Stimulated activated CD4-positive, alpha-beta T cell treated with anti-CD3 and anti-CD28 coated beads, Interleukin-1b, Interleukin-23, amount 100 ng/mL, for 1 hour (primary cell): ENCODE measurements at places on chromosomes 3 and 15.

- DNase-seq = no peak
Measured at GRCh38 chr3:116474801-116475200, 29.5 kb upstream of the LSAMP start.

DNA sequence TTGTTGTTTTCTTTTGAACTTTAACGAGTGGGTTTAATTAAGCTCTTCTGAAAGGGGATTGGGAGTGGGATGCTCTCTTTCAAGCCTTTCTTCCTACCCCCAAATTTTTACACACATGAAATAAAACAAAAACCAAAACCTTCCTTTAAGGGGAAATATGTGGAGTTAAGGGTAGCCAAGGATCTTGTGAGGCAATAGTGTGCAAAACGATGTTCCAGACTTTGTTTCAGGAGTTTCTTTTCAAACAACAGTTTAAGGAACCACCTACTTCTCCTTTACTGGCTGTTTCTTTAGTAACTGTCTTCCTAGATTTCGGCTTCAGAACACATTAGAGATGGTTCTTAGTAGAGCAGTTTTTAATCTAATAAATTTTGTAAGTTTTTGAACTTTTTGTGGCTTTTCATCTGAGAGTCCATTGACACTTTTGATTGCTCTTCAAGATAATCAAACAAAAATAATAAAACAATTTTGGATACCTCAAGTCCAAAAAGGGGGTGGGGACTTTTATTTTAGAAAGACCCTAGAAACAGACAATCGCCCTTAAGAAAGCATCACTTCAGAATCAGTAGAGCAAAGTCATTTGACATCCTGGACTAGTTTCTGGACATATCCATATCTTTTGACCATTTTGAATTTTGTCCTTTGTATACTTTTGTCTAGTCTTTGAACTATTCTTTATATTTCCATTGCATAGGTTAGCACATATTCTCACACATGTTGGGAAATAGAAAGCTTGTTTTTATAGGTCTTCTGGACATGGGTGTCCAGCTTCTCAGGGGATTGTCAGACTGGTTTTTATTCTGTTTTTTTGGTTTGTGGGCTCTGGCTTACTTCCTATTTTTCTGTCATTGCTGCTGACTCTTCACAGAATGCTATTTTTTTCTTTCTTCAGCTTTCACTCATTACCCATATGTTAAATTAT, 6.0 kb downstream of the DIPK2A start:
- DNase-seq = no peak

GRCh38 chr3:110419096-110419495, 652.5 kb upstream of the NECTIN3 start:
- DNase-seq = no peak

GRCh38 chr15:100264994-100265640, 76.7 kb downstream of the ADAMTS17 start:
- DNase-seq = no peak

GRCh38 chr15:29924750-29925149, 102.5 kb upstream of the TJP1 start:
- DNase-seq = no peak

GRCh38 chr3:169144731-169145130, 518.8 kb downstream of the MECOM start:
- no peak for DNase-seq

- no peak for DNase-seq
Measured at GRCh38 chr3:13500133-13500885, 20.2 kb downstream of the HDAC11 start.

- DNase-seq = no peak
Measured at GRCh38 chr3:31687020-31687802, 154.5 kb downstream of the STT3B start.

GRCh38 chr3:150370999-150371398, 37.1 kb upstream of the TSC22D2 start:
- no peak for DNase-seq

DNA sequence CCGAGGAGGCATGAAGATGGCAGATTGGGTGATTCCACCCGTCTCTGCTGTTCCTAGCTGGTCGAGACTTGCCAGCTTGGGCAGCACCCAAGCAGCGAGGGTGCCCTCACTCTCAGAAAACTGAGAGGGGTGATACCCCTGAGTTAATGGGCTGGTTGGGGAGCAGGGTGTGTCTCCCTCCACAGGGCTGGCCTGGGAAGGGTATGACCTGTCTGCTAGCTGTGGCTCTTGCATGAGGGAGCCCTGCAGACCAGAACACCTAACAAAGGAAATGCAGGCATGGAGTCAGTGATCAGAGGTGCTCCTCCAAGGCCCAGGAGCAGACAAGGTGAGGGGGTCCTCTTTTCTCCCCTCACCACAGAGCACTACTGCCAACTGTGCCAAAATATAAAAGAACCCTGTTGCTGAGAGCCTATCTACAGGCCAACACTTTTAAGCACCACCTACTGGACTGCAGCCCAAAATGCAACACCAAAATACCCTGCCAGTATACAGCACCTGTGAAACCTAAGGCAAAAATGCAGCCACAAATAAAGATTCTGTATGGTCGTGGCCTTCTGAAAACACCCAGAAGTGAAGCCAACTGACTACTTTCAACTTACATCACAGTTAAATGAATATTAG, 35.8 kb upstream of the PPM1L start:
- no peak for DNase-seq

DNA sequence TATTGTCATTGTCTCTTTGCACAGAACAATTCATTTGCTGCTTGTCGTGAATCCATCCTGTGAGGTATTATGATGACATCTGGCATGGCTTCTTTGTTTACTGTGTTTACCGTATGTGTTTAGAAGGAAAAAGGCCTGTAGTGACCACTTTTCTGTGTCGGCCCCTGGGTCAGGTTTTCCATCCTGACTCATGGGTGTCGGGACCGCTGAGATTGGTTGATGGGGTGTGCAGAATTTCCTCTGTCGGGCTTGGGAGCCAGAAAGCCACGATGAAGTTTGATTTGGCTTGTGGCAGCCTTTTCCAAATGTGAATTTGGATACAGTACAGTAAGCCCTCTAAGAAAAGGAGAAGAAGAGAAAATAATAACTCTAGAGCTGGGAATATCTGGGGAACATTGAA, 113.5 kb downstream of the FNDC3B start:
- no peak for DNase-seq

- DNase-seq = no peak
Measured at GRCh38 chr3:29494305-29495036, 213.6 kb downstream of the RBMS3 start.

DNA sequence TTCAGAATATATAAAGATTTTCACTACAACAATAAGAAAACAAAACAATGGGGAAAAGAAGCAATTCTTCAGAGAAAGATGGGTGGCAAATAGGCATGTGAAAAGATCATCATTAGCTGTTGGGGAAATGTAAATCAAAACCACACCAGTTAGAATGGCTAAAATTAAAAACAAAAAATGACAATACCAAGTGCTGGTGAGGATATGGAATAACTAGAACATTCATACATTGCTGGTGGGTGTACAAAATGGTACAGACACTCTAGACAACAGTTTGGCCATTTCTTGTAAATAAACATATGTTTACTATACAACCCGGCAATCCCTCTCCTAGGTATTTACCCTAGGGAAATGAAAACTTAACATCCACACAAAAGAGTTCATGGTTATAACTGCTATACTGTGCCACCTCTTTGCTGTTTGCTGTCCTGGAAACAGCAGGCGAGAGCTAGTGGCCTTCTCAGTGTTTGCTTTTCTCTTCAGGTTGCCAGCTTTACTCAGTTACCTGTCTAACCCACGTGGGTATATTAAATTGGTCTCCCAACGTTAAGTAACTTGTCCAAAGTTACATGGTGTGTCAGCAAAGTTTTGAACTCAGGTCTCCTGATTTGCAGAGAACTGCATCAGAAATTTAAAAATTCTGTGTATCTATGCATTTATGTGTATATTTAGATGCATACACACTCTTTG, 4.6 kb upstream of the NIT2 start:
- no peak for DNase-seq

DNA sequence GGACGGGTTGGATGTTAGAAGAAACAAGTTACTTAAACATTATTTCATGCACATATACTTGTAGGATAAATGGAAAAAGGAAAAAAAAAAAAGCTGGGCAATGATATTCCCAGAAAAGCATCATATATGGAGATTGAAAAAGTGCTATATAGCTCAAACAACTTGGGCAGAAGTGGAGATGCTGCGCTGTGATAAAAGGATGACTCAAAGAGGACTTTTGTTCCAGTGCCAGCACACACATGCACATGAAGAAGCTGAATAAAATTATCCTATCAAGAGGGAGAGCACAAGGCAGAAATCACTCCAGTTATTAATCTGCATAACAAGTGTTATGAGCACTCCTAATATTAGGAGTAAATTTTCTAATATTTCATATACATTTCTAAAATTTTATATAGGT, 30.9 kb downstream of the FRMD4B start:
- DNase-seq = no peak

DNA sequence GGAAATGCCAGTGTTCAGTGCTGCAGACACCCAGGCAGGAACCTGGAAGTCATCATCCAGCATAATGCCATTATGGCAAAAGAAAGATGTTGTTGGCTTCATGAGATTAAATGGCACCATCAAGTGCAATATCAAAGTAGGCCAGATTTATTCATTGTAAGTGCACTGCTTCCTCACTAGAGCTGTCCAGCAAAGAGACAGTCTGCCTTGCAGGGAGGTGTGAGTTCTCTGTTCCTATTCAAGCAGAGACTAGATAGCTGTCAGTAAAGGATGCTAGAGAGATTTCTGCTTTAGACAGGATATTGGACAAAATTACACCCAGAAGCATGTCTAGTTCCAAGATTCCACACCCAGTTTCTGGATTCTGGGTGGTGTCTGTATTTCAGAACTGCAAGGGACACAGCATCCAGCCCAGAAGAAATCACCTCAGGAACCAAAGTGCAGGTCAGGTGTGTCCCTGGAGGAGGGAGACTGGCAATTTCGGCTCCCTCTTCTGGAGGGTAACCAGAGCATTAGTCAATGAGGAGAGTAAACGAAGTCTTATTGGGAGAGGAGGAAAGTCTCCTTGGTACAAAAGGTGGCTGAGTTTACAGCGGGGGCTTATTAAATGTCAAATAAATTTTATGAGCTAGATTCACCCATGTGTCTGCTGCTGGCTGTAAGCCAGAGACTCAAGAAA, 377.3 kb downstream of the EPHB1 start:
- DNase-seq = no peak

DNA sequence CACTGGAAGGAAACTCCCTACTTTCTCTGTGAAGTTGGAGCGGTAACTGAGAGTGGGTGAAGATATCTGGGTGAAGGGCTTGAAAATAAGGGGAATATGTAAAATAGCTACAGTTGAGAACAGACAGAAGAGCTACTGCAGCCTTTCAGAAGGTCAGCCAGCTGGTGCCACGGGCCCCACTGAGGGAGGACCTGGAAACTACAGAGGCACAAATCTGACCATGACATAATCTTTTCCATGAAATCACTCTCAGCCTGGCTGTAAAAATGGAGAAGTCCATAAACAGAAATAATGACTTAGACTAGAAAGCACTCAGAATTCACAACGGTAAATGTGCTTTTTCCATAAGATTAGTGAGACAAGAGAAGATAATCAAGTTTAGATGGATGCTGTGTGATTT, 46.4 kb downstream of the ST3GAL6 start:
- no peak for DNase-seq

DNA sequence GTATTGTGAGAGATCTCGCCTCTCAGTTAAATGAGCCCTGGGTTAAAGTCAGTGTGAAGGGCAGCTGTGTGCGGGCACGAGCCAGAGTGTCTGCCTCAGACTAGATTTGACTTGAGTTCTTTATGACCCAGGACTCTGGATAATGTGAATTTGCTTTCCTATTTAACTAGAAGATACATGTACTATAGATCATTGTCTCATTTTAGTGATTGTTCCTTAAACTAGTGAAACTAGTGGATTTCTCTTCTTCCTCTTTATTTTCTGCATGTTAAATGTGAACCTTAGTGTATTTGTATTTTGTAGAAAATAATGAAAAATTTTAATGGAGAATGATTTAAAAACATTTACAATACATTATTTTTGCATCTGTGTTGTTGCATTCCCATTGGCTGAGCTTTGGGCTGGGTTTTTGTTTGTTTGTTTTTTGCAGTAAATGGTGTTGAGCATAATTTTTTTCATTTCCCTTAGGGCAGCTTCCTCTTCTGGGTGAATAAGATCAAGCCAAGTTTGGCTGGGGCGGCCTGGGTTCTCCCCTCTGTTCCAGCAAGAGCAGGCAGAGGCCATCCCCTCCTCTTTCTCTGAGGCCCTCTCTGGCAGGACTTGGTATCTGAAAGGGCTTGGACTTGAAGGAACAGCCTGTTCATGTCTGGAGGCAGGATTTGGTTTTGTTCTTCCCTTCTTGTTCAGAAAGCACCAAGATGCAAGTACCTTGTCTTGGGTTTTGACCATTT, 15.0 kb downstream of the GCSAM start:
- no peak for DNase-seq

- DNase-seq = no peak
Measured at GRCh38 chr15:75720787-75721479, 8.3 kb upstream of the CSPG4 start.

DNA sequence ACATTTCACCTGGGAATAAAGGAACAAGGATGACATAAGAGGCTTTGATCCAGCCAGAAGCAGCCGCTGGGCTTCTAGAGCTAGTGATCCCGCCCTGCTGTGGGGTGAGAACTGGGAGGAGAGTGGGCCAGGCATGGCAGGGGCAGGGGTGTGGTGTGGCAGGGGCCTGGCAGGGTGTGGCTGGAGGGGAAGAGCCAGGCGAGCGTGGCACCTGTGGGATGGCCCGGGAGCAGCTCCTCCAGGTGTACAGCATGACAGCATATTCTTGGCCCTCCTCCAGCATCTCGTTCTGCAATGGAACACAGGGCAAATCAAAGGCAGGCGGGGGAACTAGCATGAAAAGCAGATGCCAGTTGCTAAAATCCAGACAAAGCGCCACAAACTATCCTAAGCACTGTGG, 35.5 kb downstream of the CYFIP1 start:
- no peak for DNase-seq

DNA sequence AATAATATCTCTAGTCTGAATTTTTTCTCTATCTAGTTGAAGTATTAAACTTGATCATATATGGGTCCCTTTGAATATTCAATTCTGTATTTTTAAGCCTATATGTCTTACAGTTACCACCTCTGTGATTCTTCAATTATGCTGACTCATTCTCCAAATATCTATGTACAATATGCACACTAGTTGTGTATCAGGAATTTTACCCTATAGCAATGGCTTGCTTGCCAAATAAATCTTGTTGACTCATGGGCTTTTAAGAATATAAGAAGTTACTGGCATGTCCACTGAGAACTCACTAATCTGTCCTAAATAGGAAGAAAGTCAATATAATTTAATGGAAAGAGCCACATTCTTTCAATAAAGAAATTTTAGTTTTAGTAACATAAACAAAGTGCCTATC, 656.3 kb downstream of the RBMS3 start:
- no peak for DNase-seq

GRCh38 chr3:49519296-49519695, 35.0 kb upstream of the BSN start:
- DNase-seq = no peak

GRCh38 chr3:12896063-12896985, 55.0 kb upstream of the RPL32 start:
- no peak for DNase-seq

DNA sequence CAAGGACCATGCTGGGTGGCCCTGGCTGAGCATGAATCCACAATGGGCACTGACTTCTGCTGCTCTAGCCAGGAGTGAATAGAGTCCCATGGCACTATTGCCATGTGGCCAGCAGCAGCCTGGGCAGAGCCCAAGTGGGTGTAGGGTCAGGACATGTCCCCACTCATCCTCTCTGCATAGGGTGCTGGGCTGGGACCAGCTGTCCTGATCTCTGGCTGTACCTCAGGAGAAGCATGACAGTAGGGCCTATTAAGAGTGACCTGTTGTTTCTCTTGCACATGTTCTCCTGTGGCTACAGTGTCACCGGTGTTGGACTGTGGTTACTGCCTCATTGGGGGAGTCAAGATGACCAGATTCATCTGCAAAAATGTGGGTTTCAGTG, 46.9 kb downstream of the DLEC1 start:
- no peak for DNase-seq
